ENCODE measurements at places on chromosomes 13 and 19.
A peak's percentile ranks its signal among the peaks of the same experiment; 100 is the strongest.

DNA sequence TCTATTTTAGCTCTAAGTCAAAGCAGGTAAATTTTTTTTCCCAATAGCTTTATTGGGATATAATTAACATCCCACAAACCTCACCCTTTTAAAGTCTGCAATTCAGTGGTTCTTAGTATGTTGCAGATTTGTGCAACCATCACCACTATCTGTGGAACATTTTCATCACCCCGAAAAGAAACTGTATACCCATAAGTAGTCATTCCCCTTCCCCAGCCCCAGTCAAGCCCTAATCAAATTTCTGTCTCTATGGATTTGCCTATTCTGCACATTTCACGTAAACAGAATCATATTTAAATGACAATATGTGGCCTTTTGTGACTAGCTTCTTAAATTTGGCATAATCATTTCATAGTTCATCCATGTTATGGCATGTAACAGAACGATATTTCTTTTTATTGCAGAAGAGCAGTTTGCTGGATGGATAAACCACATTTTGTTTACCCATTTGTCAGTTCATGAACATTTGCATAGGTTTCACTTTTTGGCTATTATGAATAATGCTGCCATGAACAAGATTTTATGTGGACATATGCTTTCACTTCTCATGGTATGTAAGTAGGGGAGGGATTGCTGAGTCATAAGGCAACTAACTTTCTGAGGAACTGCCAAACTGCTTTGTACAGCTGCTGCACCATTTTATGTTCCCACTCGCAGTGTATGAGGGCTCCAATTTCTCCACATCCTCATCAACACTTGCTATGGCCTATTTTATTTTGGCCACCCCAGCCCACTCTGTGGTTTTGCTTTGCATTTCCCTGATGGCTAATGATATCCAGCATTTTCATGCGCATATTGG is 10.9 kb downstream of the SLC46A3 start:
- DNase-seq = peak; percentile 60

GRCh38 chr13:31904941-31905824 is 126.4 kb upstream of the FRY start:
- no peak for DNase-seq

GRCh38 chr19:16337809-16338469 is 13.3 kb downstream of the KLF2 start:
- no peak for DNase-seq

GRCh38 chr13:70568571-70568970 is 460.3 kb upstream of the KLHL1 start:
- peak; percentile 30 for DNase-seq

GRCh38 chr13:88118952-88119351 is 447.8 kb downstream of the SLITRK5 start:
- DNase-seq = no peak

GRCh38 chr19:19279062-19279612 is 6.0 kb upstream of the TM6SF2 start:
- no peak for DNase-seq

DNA sequence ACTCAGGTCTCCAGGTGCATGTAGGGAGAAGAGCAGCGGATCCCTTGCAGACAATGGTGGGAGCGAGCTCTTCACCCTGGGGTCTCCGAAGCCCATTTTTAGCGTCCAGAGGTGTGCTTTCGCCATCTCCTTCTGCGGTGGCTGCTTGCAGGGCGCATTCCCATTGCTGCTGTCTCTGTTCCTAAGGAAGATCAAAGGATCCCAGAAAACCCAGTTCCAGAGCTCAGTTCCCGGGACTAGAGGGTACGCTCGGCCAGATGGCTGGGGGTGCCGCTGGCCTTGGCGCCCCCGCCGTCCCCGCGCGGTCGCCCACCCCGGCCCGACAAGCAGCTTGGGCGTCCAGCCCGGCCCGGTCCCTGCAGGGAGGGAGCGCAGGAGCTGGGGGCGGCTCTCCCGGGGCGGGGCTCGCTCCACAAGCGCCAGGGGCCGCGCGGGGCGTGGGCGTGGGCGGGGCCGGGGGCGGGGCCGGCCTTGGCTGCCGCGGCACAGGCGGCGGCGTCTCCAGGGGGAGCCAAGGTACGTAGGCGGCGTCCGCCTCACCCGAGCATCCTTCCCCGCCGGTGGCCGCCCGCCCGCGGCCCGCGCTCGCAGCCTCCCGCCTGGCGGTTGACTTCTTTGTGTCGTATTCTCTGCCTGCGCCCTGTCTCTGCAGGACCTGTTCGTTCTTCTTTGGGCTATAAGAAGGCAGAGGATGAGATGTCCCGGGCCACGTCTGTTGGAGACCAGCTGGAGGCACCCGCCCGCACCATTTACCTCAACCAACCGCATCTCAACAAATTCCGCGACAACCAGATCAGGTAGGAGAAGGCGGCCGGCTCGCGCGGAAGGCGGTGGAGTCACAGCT is 96.8 kb downstream of the ATP8A2 start:
- DNase-seq = peak; percentile 64

DNA sequence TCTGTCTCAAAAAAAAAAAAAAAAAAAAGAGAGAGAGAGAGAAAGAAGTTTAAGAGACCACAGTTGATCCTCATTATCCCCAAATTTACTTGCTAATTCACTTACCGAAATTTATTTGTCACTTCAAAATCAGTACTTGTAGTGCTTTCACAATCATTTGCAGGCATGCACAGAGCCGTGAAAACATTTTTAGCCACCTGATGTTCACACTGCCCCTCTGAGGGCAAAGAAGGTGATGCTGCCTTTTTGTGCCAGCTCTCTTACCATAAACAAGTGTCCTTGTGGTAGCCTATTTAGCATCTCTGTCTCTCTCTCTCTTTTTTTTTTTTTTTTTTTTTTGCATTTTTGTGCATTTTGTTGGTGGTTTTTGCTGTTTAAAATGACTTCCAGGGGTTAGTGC is 24.1 kb upstream of the CASP14 start:
- DNase-seq = peak; percentile 47

- no peak for DNase-seq
Observed at GRCh38 chr13:22194106-22194805, 523.4 kb downstream of the FGF9 start.

Measured in GM20000 (cell line).